NCI-H2171 treated with DMSO at 0.1 percent for 48 hours (cell line): ENCODE measurements at places on chromosomes 5 and 9.

DNA sequence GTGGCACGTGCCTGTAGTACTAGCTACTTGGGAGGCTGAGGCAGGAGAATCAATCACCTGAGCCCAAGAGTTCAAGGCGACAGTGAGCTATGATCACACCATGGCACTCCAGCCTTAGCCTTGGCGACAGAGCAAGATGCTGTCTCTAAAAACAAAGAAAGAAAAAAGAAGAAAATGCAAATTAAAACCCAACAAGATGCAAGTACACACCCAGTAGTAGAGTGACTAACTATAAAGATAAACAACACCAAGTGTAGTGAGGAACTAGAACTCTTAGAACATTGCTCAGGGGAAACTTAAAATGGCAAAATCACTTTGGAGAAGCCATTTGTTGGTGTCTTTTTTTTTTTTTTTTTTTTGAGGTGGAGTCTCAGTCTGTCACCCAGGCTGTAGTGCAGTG is 34.7 kb upstream of the RARS1 start:
- DNase-seq, result no peak

GRCh38 chr9:82560457-82560904 is 502.5 kb downstream of the RASEF start:
- DNase-seq, result no peak

DNA sequence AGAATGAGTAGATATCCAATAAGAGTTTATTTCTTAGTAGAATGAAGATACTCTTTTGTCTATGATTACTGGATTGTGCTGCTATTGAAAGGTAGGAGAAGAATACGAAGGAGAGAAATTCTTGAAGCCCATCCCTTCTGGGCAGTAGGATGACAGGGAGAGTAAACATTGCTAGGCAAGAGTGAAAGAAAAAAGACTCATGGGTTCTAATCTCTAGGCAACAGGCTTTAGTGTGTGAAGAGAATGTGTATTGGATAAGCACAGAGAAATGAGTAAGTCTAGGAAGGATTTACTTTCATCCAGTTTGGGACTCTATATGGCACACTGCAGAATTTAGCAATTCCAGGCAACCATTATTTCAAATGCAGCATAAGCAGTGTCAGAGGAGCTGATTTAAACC is 216.0 kb downstream of the GABRG2 start:
- no peak for DNase-seq

DNA sequence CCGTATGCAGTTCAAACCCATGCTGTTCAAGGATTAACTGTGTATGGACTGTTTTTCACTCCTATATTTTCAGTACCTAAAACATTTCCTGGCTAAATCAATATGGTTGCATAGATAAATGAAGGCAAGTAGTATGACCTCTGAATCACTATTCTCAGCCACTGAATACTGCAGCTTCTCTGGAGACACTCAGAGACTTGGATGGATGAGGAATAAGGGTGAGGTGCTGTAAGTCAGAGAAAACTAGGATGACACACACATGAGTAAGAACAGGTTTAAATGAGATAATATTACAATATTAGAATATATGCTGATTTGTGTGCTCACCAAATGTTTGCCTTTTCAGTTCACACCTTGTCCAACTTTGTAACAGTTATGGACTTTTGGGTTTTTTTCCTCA is 26.0 kb upstream of the ANXA1 start:
- DNase-seq, result no peak
